NCI-H1436 treated with DMSO at 0.1 percent for 48 hours (cell line): ENCODE measurements at places on chromosomes 1 and 21.

DNA sequence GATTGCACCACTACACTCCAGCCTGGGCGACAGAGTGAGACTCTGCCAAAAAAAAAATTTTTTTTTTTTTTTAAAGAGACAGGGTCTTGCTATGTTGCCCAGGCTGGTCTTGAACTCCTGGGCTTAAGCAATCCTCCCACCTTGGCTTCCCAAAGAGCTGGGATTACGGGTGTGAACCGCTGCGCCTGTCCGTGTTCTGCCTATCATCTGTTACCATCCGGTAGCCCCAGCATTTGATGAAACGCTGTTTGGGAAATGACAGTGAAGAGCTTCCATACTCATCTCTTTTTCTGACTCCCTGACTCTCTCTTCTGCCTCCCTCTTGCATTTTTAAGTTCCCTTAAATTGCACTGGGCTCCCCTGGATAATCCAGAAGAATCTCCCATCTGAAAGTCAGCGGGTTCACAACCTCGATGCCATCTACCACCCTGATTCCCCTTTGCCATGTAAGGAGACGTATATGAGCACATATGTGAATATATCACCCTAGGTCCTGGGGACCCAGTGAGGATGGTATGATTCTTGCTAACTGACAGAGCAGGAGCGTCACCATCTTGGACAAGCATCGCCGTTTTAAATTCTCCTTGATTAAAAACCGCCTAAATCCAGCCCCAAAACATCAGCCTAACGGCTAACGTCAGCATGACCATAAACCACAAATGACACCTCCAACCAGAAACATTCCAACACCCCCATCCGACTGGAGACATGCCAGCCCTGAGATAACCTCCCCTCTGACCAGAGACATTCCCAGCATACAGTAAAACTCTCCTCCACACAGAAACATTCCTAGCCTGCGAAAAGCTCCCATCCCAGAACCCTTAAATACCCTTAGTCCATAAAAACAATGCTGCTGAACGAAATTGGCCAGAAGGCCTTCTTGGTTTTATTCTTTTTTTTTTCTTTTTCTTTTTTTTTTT, 12.4 kb downstream of the TNFRSF8 start:
- DNase-seq = no peak

GRCh38 chr1:186532466-186532865, 71.6 kb upstream of the PDC start:
- DNase-seq = no peak

- no peak for DNase-seq
Observed at GRCh38 chr1:82455342-82455741, 654.6 kb downstream of the ADGRL2 start.

GRCh38 chr1:200886594-200886993, 8.1 kb upstream of the INAVA start:
- DNase-seq = no peak

- DNase-seq = no peak
Observed at GRCh38 chr1:85240174-85240601, 19.3 kb downstream of the C1orf52 start.

- DNase-seq = no peak
Observed at GRCh38 chr1:151060657-151061421, 642 bp downstream of the MLLT11 start.

- no peak for DNase-seq
Observed at GRCh38 chr21:45575993-45576837, 34.0 kb upstream of the SLC19A1 start.

GRCh38 chr1:39328095-39328494, 123.6 kb downstream of the MACF1 start:
- DNase-seq = no peak

DNA sequence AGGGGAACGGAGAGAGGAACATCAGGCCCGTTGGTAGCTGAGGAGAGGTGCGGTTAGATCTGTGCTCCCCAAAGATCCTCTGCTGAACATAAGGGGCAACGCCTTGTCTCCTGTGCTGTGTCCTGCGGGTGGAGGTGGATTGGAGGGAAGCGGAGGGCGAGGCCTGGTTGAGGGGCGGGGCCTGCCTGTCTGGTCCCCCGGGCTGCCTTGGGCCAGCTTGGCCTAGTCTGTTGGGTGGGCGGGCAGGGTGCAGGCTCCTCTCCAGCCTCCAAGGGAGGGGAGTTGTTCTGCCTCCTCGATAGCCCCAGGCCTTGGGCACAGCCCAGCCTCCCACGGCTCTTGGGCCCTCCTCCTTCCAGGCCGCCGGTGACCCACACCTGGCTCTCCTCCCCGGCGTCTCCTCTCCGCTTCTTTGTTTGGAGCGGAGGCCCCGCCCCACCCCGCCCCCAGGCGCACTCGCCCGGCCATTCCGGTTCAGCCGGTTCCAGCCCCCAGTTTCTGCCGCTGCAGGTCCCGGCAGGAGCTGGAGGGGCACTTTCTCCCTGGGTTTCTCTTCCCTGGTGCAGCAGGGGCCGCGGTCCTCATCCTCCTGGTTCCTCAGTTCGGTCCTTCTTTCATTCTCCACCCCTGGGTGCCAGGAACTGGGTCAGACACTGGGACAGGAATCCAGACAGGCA, 19.4 kb downstream of the PTPRF start:
- DNase-seq = no peak

- DNase-seq = no peak
Observed at GRCh38 chr21:30616125-30616524, at the start of gene KRTAP20-1. Gene KRTAP20-1 (plus strand): TSS chr21:30616425. CDS start chr21:30616455, 30 bp downstream.

- no peak for DNase-seq
Observed at GRCh38 chr1:4018466-4019146, 118.5 kb upstream of the C1orf174 start.

DNA sequence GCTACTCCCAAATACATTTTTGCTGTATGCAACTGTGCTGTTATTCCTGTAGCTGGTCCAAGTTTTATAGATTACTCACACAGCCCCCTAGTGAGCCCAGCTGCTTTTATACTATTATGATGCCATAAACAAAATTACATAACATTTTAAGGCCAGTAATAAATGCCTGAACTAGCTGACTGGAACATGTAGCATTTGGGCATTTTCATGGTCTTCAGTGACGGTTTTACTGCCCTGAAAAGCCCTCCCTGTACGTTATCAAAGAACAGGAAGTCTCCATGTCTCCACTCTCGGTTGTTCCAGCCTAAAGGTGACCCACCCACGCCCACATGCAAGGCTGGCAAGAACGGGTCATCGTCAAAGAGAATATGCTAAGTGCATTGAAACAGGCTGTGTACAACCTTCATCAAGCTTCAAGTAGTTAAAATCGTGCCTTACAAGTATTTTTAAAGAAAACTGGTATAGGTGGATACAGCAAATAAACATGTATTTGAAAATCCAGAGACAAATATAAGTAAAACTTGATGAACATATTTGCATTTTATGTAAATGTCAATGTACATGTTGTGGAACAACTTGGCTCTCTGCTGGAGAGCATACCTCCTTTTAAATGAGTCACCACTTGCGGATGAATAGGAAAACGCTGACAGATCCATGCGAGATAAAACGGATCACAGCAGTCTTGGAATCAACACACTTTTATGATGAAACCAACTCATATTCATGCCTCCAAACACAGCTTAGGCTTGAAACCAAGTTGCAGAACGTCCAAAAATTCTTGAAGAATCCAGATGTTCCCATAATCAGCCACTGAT, 520.5 kb downstream of the SMYD3 start:
- DNase-seq = no peak

- DNase-seq = no peak
Observed at GRCh38 chr1:154442006-154442740, 37.0 kb downstream of the IL6R start.

DNA sequence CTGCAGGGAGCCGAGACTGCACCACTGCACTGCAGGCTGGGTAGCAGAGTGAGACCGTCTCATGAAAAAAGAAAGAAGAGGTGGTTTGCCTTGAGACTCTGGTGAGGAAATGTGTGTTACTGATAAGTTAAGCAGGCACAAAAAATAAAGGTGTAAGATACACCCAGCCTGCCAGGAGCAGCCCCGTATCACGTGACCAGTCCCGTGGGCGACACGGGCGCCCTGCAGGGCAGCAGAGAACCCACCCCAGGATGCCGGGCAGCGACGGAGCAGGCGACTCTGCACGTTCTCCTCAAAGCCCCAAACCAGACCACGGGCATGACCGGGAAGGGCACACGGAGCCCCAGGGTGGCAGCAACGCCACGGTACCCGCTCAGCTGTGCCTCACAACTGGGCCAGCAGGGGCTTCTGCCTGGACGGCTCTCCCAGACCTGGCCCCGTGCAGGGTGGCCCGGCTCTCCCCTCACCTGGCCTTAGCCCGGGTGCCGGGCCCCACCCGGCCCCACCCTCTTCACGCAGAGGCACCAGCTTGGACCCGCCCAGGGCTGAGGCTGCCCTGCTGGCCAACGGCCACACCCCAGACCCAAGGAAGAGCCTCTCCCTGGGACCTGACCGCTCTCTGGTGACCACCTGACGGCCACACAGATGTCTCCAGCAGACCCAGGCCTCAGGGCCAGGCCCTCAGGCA, 8.1 kb upstream of the TNFRSF4 start:
- no peak for DNase-seq

DNA sequence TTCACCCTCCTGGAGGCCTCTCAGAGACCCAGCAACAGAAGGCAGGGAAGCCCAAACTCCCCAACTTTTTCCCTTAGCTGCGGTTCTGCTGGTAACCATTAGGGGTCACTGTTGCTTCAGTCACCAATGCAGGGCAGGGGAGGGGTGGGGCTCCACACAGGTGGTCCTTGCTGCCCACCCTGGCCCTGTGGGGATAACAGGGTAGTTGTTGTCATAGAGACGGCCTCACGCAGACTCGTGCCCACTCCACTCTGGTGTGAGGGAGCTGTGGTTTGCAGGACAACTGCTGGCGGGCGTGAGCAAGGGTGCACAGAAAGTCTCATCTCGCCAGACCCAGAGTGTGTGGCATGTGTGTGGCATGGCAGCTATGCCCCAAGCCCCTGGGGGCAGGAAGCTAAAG, 19.9 kb downstream of the INSRR start:
- DNase-seq = no peak

DNA sequence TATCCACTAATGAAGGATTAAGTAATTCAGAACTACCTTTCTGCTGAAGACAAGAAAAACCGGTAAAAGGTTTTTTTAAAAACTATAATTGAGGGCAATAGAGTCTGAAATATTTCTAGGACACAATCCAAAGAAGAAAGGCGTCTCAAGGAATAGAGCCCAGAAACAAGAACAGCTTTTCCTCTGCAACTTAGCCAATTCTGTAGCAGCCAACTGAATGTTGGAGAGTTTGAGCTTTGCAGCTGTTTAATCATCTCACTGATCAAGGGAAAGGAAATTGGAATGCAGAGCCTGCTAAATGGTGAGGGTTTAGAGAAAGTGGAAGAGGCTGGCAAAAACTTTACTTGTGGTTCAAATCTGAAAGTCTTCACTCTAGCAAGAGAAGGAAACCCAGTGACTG, 818.9 kb downstream of the KCNT2 start:
- no peak for DNase-seq

GRCh38 chr1:229285440-229285839, 14.5 kb downstream of the RAB4A start:
- DNase-seq = no peak

- no peak for DNase-seq
Observed at GRCh38 chr1:165298203-165298820, 58.2 kb downstream of the LMX1A start.

DNA sequence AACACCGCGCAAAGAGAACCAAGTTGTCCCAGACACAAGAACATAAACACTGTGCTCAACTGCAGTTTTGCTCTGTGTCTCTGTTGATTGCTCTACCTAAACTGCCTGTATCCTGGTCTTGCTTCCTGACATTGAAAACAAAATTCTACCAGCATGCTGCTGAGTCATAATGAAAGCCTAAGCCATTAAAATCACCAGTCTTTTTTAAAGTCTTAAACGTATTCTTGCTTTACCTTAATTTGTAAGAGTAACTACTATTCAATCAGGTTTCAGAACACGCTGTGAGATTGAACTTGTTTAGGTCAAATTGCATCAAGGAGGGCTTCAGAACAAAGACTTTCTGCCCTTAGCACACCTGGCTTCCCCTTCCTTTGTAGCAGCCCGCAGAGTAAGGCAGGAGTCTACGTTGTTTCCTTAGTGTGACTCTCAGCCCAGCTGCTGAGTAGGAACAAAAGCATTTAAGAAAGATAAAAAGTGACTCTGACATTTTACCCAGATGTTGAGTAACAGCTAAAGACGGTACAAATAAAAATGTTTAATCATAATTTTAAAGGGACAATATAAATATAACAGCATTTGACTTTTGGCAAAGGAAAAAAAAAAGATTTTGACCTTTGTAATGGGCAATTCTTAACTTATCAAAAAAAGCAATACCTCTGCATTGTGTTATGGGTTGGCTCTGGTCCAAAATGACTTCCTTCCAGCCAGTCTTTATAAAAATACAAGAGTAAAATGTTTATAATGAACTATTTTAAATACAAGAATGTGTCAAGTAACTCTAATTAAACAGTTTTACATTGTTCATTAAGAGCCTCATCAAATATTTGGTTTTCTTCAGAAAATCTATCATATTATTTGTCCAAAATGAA, 186.9 kb upstream of the ADGRL4 start:
- DNase-seq = no peak

GRCh38 chr1:90795431-90795830, 78.3 kb upstream of the BARHL2 start:
- DNase-seq = no peak

DNA sequence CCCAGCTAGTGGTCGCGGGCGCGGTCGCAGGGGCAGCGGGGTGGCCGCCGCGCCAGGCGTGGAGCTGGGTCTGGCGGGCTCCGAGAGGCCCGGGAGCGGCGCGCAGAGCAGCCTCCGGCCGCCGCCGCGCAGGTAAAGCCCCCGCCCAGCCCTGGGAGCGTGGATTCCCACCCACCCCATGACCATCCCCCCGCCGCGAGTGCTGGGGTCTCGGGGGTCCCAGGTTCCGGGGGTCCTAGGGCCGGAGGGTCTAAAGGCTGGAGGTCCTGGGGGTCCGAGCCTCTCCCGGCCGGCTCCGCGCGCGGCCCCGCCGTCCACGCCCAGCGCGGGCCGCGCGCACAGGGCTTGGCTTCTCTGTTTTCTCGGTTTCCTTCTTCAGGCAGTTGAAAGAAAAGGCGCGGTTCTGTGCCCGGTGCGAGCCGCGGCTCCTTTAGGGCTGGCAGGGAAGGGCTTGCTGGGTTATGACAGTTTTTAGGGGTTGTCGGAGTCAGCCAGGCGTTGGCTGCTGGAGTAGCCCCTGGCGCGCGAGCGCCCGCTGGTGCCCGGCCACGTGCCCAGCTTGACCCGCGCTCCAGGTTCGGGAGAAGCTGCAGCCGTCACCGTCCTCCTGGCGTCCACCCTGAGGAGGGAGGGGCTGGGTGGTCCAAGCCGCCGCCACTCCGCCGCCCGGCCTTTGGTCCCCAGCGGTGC, 359 bp downstream of the LRRC3 start:
- no peak for DNase-seq
